Cerebellar nuclear complex (tissue), 1 donor: ENCODE measurements at places on chromosomes 4 and X.

DNA sequence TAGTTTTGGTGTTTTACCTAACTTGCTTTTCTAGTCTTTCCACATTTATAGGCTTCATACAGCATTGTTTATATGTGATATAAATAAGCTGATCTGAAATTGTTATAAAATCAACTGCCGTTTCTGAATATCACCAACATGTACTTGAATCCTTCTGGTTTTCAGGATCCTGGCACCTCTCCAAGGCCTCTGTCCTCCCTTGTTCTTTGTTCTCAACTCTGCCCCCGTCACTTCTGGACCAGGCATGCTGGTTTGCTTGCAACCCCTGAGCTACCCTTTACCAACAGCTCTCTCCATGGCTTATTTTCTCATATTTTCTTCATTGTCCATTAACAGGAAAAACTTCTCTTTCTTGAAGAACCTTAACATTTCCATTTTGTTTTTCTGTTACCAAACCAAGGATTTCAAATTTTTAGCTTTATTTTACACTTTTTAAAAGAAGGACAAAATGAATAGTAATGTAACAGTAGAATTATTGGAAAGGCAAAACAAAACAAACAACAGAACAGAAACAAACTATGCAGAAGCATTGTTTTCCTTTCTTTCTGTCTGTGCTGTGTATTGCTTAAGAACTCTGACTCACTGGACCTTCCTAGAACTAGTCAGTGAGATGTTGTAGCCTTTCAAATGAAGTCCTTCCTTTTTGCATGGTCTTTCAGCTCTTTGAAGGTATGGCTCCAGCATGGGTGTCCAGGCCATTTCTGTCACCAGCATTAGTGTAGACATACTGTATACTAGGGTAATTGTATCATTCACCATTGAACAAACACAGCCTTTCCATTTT lies 44.8 kb downstream of the BANK1 start:
- no peak for DNase-seq

GRCh38 chr4:113328514-113328913 lies 279.1 kb downstream of the ANK2 start:
- no peak for DNase-seq

GRCh38 chr4:151347490-151348235 lies 22.3 kb upstream of the SH3D19 start:
- no peak for DNase-seq

- DNase-seq = no peak
These were observed 29.0 kb upstream of the CCDC110 start for GRCh38 chr4:185500576-185500975.

DNA sequence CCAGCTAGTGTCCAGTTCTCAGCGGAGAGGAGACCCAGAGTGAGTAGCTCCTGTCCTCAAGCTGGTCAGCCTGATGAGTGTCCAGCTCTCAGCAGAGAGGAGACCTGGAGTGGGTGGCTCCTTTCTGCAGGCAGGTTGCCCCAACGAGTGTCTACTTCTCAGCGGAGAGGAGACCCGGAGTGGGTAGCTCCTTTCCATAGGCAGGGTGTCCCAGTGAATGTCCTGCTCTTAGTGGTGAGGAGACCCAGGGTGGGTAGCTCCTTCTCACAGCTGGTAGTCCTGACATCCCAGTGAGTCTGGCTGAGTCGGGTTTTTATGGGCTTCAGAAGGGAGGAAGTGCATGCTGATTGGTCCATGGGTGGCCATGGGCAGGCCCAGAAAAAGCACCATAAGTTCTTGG lies 55.7 kb upstream of the NUDT6 start:
- DNase-seq = no peak

DNA sequence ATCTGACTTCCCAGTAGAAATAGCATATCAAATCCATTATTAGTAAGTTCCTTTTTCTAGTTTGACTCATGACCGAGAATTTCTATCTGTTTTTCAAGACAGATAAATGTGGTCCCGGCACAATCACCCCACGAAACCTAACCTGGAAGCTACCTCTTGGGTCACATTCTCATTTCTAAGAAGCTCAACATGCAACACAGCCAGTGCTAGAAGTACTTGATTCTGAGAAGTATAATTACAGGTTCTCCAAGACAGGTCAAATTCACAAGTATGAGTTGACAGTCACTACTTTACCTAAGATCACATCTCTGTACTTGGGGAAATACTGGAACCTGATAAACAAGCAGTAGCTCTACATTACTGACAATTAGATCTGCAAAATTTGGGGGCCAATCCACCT lies 54.0 kb upstream of the PLAC1 start:
- DNase-seq = no peak

- no peak for DNase-seq
These were observed 55.2 kb upstream of the GIMD1 start for GRCh38 chr4:106423791-106424190.

DNA sequence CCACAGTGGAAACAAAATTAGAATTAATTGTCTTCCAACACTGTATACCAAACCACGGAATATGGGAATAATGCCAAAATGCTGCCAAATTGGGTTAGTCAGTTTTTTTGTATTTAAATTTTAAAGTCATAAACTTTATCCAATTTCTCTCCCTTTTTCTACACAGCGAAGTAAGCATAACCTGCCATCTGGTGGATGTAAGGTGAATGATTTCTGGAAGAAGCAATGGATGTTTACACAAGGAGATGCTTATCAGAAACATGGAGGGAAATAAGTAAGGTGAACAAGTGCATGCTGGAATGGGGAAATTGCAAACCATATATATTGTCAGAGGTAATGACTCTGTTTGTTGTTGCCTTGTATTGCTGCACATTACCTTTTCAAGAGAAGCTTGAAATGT lies 691.9 kb downstream of the TECRL start:
- DNase-seq = no peak

DNA sequence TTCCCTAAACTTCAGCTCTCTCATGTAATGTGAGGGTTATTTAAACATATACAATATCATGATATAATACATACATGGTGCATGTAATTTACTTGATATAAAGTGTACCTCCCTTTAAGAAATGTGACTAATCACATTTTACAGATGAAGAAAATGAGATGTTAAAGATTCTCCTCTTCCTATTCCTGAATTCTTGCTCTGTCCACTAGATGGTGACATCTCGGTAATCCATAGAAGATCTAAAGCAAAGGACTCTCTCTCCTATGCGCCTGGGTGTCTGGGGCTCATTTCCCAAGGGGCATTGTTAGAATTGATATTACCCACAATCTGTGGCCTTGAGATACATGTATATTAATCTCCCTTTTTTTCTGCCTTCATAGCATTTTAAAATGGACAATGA lies 804.9 kb downstream of the RAB28 start:
- no peak for DNase-seq

DNA sequence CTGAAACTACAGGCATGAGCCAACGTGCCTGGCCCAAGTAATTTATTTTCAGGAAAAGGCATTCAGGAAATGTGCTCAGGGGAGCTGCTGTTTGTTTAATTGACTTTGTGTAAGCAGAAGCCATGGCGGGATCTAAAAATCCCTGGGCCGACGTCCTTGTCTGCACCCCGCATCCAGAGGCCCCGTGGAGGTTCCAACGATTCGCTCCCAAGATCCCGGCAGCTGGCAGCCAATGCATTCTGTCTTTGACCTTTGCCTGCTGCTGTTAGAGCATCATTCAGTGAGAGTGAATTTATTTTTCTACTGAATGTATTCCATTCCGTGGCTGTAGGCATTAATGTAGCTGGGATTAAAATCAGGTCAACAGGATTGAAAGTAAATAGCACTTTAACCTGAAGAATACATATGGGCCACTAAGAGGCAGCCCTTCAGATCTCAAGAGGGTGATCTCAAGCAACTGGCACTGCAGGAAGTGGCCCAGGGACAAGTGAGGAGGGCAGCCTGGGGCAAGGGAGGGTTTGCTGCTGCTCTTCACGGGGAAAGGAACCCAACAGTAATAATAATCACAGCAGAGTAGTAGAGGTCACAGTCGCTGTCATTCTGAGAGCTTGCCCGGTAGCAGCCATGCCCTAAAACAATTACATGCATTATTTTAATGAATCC lies 75.2 kb downstream of the PSAPL1 start:
- DNase-seq = no peak

DNA sequence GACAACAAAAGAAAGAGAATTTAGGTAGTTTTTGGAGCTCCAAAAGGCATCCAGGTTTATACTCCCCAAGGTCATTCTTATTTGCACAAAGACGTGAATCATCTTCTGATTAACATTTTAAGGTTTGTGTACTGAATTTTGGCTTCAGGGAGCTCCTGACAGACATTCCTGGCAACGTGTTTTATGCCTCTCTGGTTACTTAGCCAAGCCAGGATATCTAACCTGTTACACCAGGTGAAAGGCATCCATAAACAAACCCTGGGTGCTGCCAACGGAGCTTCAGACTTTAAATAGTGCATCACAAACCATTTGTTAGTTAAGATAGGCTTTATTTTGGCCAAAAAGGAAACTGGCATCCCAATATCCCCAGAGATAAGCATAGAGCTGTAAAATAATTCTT lies 997.3 kb downstream of the ARAP2 start:
- DNase-seq = no peak

- no peak for DNase-seq
These were observed 53.8 kb downstream of the APLN start for GRCh38 chrX:129600981-129601424.

DNA sequence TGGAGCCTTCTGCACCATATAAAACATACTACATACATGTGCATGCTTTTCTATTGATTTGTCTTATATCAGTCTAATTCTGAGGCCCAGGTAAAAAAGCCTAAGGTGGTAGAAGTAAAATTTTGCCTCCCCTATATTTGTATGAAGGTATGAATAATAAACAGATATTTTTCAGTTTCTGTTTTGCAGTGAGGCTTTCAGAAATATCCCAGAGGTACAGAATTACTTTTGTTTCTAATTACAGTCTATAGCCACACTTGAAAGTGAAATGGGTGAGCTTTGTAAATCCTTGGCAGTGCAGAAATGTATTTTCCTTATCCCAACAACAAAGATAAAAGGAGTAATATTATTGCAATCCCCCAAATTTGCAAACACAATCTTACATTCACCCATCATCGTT lies 59.5 kb downstream of the DDX60 start:
- DNase-seq = no peak

GRCh38 chrX:10597871-10598270 lies 22.5 kb downstream of the MID1 start:
- DNase-seq = no peak

GRCh38 chrX:7280520-7280919 lies 132.6 kb upstream of the PUDP start:
- DNase-seq = no peak

- no peak for DNase-seq
These were observed 809.0 kb downstream of the FAT4 start for GRCh38 chr4:126123611-126124325.

- DNase-seq = no peak
These were observed 6.7 kb downstream of the TBL1X start for GRCh38 chrX:9471571-9471985.

GRCh38 chr4:85358831-85359230 lies 116.1 kb upstream of the ARHGAP24 start:
- DNase-seq = no peak

DNA sequence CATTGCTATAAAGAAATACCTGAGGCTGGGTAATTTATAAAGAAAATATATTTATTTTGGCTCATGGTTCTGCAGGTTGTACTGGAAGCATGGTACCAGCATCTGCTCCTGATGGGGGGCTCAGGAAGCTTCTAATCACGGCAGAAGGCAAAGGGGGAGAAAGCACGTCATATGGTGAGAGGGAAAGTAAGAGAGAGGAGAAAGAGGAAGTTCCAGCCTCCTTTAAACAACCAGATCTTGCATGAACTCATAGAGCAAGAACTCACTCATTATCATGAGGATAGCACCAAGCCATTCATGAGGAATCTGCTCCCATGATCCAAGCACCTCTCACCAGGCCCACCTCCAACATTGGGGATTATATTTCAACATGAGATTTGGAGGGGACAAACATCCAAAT lies 125.0 kb upstream of the GRPR start:
- no peak for DNase-seq

GRCh38 chr4:54082168-54082567 lies 17.8 kb upstream of the CHIC2 start:
- no peak for DNase-seq

DNA sequence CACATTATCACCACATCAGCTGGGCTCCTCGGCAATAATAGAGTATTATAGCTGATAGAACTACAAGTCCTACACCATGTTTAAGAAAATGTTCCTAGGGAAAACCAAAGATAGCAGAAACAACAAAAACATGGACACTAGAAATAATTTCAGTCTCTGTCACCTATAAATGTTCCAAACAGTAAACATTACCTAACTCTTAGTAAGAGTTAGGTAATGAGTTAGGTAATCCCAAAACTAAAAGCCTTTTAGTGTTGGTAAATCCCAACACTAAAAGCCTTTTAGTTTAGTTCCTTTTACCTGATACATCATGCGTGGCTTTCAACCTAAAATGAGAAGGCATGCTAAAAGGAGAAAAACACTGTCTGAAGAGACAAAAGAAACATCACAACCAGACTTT lies 35.5 kb downstream of the MAGED2 start:
- DNase-seq = no peak

GRCh38 chrX:18026166-18026565 lies 165.1 kb upstream of the RAI2 start:
- no peak for DNase-seq

DNA sequence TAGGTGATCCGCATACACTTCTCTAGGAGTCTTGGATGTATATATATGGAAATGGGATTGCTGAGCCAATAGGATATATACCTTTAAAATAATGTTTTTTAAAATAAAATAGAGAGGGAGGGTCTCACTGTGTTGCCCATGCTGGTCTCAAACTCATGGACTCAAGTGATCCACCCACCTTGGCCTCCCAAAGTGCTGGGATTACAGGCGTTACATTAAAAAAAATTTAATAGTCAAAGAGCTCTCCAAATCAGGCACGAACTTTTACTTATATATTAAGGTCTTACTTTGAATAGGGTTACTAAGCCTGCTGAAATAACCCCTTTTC lies 109.0 kb downstream of the GNL3L start:
- DNase-seq = no peak

- DNase-seq = no peak
These were observed 2.7 kb downstream of the HS6ST2 start for GRCh38 chrX:132955690-132956089.

DNA sequence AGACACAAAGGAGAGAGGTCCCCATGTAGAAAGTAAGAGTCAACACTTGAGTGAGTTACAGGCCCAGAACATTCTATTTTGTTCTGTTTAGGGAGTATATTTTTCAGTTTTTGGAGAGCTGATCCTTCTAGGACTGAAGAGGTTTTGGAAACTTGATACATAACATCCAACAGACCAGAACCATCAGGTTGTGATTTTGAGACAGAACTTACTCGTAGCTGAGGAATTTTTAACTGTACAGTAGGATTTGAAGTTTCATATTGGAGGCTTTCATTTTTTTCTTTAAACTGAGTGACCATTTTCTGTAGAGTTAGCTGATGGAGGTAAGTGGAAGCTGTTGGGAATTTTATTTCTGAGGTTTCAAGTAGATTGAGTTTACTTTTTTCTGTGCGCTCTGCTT lies 73.3 kb downstream of the NCAPG start:
- no peak for DNase-seq

DNA sequence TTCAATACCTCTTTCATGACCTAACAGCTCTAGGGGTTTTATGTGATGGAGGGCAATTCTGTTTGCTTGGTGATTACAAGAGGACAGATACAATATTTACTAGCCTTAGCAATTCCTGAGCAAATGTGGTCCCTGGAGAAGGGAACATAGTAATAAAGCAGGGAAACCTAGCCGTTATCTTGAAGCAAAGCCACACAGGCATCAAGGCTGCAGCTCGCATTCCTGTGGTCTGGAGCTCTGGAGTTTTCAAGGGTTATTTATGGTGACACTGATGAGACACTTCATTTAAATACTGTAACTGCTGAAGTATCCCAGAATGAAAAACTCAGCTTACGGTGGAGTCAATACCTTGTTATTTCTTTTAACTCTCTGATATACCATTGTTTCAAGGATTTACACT lies 66.8 kb downstream of the AFF2 start:
- DNase-seq = no peak

GRCh38 chr4:7062816-7063215 lies 5.0 kb downstream of the GRPEL1 start:
- DNase-seq = no peak
